Left lung (tissue), 14 donors: ENCODE measurements at places on chromosomes 4 and X.

DNA sequence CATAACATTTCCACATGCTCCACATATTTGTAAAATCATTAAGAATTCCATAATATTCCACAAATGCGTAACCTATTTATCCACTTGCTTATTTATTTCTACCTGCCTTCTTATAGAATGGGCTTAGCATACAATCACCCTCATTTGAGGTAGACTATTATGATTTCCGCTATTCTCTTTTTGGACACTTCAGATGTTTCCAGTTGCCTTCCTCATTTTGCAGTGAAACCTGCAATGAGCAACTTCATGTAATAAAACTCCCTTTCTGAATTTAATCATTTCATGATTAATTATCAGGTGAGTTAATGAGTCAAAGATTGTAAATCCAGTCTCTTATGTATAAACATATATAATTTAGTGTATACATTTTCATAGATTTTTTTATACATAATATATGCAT is 58.0 kb downstream of the PPP3CA start:
- H3K4me1 ChIP-seq, result peaks cover 4% of the 10 kb centered on the region
- DNase-seq, result no peak
- H3K27me3 ChIP-seq, result no peaks in the 10 kb centered on the region
- H3K27ac ChIP-seq, result no peak overlapping the region

DNA sequence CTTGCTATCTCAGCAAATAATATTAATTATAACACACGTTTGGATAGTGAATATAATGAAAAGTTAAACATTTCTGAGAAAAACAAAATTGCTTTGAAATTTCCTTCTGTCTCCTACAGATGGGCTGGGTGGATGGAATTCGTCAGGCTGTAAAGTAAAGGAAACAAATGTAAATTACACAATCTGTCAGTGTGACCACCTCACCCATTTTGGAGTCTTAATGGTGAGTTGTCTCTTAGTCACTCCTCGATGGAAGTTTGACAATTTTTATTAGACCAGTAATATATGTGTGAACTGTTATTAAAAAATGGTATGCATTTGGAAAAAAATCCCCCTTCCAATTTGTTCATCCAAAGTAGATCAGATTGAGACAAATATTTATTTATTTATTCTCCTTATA is 92.5 kb upstream of the BRS3 start:
- H3K4me3 ChIP-seq, result no peak overlapping the region
- DNase-seq, result no peak
- no peaks in the 10 kb centered on the region for H3K4me1 ChIP-seq
- no peak overlapping the region for H3K27ac ChIP-seq
- H3K27me3 ChIP-seq, result no peaks in the 10 kb centered on the region
- H3K36me3 ChIP-seq, result no peaks in the 10 kb centered on the region

DNA sequence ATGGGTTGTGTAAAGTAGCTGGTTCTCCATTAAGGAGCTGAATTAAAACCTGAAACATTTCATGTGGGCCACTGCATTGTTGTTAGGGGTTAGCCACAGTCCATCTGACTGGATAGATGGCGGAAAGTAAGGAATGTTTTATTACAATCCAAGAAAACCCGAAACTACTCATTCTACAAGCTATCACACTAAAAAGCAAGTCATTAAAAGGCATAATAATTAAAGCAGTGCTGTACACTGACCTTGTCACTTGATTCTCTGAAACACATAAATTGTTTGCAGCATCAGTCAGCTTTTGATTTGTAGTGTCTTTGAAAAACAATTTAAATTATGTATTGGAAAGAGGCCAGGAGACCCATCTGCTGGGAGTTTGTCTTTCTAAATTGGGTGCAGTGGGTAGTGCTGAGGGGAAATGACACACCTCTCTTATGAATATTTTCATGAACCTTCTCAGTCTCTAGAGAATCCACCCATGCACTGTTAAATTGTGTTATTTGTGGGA is 75.7 kb upstream of the ANK2 start:
- no peak overlapping the region for H3K4me3 ChIP-seq
- H3K27me3 ChIP-seq, result no peaks in the 10 kb centered on the region
- no peak for DNase-seq
- H3K36me3 ChIP-seq, result no peaks in the 10 kb centered on the region
- H3K4me1 ChIP-seq, result no peaks in the 10 kb centered on the region

DNA sequence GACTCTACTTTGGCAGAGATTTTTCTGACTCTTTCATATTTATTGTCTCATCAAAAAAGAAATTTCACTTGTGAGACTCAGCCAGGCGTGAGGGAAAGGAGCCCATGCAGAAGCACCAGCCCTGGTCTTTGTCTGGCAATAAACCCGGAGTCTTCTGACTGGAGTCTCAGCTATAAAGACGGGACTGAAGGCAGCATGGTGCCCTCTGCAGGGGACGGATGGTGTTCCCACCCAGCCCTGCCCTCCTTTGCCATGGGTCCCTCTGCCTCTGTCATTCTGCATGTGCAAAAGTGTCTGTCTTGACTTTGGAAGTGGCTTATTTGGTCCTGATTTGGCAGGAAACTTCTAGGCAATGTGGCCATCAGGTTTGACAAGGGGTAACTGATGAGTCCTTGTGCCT is 14.2 kb downstream of the ZNF185 start:
- H3K4me3 ChIP-seq, result no peak overlapping the region
- H3K27me3 ChIP-seq, result no peaks in the 10 kb centered on the region
- no peak for DNase-seq
- no peak overlapping the region for H3K27ac ChIP-seq
- no peaks in the 10 kb centered on the region for H3K4me1 ChIP-seq

GRCh38 chrX:16160729-16161128 is 6.6 kb upstream of the MAGEB17 start:
- no peaks in the 10 kb centered on the region for H3K4me1 ChIP-seq
- no peak overlapping the region for H3K27ac ChIP-seq
- no peaks in the 10 kb centered on the region for H3K27me3 ChIP-seq
- H3K4me3 ChIP-seq, result no peak overlapping the region
- no peaks in the 10 kb centered on the region for H3K36me3 ChIP-seq
- DNase-seq, result no peak
